ENCODE measurements at places on chromosomes 1 and 21. TPM values are rescaled to one million over a fixed set of nuclear protein-coding genes. Genes with fewer than 3 reads are reported as not detected.

Gene MKNK1
- total RNA-seq = 63.5 TPM

DNA sequence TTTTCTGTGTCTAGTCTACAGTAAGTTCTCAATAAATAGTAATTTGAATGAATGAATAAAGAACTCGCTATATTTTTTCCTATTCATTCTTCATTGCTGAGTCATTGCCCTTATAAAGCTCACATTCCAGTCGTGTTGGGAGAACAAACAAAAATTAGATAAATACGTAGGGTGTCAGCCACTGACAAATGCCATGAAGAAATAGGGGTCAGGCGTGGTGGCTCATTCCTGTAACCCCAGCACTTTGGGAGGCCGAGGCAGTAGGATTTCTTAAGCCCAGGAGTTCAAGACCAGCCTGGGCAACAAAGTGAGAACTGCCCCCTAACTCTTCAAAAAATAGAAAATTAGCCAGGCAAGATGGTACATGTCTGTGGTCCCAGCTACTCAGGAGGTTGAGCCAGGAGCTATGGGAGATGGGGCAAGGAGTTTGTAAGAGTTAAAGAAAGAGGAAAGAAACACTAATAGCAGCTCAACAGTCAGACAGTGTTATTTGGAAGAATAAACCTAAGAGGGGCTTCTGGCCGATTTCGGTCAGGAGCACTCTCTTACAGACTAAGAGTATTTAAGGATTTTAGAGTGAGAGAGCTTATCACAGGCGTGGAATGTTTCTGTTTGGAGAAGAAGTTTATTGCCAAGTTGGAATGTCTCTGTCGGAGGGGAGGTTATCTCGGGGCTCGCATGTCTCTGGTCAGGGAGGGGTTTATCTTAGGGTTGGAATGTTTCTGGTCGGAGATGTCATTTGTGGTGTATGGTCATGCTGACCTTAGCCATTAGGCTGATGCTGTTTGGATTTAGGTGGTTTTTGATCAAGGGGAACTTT, 1.8 kb upstream of the CHML start:
- no peak for DNase-seq

DNA sequence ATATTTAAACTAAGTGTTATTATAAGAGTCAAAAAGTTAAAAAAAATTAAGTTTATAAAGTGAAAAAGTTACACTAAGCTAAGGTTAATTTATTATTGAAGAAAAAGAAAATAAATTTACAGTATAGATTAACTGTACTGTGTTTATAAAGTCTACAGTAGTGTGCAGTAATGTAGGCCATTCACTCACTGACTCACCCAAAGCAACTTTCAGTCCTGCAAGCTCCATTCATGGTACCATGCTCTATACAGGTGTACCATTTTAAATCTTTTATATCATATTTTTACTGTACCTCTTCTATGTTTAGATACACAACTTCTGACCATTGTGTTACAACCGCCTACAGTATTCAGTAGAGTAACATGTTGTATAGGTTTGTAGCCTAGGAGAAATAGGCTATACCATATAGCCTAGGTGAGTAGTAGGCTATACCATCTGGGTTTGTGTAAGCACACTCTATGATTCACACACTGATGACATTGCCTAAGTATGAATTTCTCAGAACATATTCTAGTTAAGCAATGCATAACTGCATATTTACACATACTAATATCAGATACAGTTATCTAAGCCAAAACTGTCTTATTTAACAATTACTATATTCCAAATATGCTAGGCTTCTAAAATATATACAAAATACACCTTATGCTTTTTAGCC, 80.6 kb upstream of the GFI1 start:
- no peak for DNase-seq

DNA sequence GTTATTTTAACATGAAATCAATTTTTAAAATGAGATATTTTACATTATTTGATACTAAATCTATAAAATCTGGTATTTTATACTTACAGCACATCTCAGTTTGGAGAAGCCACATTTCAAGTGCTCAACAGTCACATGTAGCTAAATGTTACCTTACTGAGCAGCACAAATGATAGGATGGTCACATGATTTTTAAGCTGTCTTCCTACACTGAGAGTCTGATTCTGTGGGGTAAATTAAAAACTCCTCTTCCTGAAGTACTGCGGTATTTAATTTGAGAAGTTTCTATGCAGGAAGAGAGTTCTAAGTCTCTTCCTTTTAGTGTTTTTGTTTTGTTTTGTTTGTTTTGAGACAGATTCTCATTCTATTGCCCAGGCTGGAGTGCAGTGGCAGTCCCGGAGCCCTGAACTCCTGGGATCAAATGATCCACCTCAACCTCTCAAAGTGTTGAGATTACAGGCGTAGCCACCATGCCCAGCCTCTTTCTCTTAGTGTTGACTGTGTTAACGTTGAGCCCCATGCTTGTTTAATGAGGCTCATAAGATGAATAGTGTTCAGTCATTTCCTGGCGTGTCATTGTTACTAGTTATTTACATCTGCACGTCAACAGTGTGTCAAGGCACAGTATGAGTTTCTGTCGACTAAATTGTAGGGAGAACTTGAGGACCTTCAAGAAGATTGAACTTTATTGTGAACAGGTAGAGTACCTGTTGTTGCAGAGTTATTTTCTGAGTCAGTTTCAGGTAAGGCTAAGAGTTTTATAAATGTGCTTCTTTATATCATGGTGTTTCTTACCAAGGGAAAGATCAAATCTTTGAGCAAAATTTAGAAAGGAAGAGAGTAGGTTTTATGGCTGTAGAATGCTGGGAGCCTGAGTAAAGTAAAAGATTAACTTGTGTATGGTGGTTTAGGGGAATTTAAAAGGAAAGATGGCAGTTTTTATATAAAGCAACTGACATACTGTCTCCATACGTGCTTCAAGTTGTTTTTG, 3.3 kb downstream of the CNST start:
- DNase-seq = no peak

Gene CLSTN1
- total RNA-seq = 25.7 TPM

All from gastrocnemius medialis (tissue), 4 donors.